ENCODE measurements at places on chromosomes 13 and 19.

DNA sequence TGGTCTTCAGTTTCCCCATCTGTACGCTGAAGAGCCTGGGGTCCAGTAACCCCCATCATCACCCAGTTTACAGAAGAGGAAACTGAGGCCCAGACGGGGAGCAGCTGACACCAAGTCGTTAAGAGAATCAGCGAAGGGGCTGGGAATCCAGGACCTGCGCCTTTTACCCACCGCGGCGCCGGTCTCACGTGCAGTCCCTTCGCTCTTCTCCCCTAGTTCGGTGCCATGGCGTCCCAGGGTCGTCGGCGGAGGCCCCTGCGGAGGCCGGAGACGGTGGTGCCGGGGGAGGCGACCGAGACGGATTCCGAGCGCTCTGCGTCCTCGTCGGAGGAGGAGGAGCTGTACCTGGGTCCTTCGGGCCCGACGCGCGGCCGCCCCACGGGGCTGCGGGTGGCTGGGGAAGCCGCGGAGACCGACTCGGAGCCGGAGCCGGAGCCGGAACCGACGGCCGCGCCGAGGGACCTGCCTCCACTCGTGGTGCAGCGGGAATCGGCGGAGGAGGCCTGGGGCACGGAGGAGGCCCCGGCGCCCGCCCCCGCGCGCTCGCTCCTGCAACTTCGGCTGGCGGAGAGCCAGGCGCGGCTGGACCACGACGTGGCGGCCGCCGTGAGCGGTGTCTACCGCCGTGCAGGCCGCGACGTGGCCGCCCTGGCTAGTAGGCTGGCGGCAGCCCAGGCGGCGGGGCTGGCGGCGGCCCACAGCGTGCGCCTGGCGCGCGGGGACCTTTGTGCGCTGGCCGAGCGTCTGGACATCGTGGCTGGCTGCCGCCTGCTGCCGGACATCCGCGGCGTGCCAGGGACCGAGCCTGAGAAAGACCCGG lies 698 bp downstream of the BLOC1S3 start:
- peak; percentile 57 for DNase-seq

DNA sequence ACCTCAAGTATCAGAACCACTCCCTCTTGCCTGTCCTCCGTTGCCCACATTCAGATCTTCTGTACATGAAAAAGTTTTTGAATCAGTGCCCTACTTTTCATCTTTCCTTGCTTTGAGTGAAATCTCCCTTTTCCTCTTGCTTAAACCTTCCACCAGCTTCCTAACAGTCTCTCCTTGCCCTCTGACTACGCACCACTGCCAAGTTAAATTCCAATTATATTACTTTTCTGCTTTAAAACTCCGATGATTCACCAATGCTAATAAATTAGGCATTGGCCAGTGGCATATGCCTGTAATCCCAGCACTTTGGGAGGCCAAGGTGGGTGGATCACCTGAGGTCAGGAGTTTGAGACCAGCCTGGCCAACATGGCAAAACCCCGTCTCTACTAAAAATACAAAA lies 30.7 kb upstream of the RFXAP start:
- no peak for DNase-seq

- DNase-seq = no peak
Measured at GRCh38 chr13:82739881-82740280, 1142.4 kb downstream of the SLITRK1 start.

GRCh38 chr13:63901630-63902029 lies 2486.0 kb upstream of the PCDH20 start:
- DNase-seq = peak; percentile 24

DNA sequence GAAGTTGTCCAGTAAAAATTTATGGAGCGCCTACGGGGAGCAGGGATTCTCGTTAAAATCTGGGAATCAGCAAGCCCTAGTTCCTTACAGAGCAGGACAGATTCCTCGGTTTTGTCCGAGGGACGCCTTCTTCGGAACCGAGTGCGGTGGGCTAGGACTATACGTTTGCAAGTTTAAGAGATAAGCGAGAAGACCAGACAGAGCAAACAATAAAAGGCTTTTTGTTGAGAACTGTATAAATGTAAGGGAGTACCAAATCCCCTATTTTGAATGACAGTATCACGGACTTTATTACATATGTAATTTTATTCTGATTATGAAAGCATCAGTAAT lies 971 bp upstream of the ANKRD10 start:
- no peak for DNase-seq
